ENCODE measurements at places on chromosomes 1 and 21.

DNA sequence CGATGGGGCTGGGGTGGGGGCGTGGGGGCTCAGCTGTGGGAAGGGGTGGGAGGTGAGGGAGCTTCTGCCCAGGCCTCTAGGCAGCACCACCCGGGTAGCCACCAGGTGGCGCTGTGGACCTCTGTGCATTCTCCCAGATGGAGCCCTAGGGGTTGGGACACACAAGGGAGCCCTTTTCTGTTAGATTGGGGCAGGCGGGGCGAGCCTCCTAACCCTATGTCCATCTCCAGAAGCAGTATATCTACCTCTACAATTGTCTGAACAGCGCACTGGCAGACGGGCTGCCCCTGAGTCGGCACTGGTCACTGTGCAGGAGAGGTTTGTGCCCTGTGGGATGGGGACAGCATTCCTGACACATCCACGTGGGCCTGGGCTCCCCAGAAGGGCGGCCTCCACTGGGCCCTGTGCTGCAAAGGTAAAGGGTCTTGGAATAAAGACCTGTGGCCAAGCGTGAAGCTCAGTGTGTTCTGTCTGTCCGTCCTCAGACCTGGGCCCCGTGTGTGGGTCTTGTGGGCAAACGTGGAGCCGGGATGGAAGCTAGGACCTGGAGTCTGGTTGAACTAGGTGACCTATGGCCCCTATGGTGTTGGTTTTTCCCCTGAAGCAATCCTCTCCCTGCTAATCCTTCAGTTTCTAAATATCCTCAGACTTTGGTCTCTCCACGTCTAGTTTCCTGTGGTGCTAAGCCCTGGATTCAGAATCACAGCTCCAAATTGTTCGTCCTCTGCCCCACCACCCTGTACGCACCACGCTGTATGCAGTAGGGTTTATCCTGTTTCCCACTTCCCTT lies 4.4 kb upstream of the LGR6 start:
- DNase-seq = peak; percentile 74

DNA sequence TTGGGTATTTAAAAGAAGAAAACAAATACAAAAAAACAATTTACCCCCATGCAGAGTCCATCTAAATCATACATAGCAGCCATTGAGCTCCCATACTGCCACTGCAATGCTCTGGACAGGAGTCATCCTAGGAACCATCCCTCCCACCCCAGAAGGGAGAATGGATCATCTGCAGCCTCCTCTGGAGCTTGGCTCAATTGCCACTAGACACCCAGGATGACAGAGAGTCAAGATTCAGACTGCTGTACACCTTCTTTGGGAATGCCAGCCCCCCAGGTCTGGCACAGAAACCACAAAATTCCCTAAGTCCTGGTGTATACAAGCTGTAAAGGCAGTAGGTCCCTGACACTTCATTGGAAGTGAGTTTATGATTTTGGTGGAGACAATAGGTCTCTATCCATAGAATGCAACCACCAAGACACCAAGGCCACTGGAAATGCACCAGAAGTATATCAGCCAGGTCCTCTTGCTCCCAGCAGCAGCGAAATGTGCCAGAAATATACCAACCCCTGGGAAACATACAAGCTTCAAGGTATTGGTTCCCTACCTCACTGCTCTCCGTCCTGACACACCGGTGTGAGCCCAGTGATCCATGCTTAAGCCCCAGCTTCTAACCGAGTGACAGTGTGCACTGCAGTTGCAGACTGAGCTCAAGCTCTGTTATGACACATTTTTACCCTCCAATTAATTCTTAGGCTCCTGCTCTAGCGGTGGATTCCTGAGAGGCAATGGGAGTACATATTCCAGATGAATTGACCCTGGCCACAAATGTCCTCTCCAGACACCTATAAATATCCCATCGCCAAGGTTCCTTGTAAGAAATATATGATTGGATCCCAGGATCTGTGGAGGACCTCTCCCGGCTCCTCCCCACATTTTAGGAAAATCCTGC lies 4.4 kb downstream of the TAL1 start:
- DNase-seq = no peak

DNA sequence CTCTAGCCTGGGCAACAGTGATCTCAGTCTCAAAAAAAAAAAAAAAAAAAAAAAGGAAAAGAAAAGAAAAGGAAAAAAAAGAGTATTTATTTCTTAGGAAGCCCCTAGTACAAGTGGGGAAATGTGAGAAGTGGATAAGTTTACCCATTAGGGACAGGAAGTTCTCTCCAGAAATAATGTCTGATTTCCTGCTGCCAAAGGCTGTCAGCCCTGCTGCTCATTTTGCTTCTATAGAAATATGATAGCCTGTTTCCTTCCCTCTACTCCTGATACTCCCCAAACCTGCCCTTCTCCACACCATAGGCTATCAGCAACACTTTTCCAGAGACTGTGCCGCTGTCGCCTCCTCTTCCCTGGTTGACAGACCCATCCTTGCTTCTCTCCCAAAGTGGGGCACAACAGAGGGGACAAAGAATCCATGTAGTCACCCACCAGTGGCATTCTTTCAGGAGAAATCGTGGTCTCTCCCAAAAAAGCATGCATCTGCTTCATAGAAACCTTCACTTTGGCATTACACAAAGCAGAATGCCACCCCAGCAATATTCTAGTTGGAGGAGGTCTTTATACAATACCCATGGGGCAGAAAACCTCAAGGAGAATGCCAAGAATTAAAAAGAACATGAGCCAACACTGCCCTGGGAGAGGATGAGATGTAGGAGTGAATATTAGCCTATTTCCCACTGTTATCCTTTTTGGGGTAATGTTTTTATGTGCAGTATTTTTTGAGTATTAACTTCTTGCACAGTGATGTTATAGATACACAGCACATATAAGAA lies 166.3 kb upstream of the NR5A2 start:
- no peak for DNase-seq

- no peak for DNase-seq
Observed at GRCh38 chr1:145906954-145907753, 2.7 kb downstream of the ITGA10 start.

Measured in activated B cell treated with CpG ODN at 0.5 μM for 24 hours (primary cell).